Stimulated activated CD4-positive, alpha-beta T cell treated with anti-CD3 and anti-CD28 coated beads, Interleukin-15, amount 100 ng/mL, for 1 hour (primary cell): ENCODE measurements at places on chromosomes 16 and 17.

GRCh38 chr17:27560668-27561067, 70.3 kb upstream of the LGALS9 start:
- no peak for DNase-seq

DNA sequence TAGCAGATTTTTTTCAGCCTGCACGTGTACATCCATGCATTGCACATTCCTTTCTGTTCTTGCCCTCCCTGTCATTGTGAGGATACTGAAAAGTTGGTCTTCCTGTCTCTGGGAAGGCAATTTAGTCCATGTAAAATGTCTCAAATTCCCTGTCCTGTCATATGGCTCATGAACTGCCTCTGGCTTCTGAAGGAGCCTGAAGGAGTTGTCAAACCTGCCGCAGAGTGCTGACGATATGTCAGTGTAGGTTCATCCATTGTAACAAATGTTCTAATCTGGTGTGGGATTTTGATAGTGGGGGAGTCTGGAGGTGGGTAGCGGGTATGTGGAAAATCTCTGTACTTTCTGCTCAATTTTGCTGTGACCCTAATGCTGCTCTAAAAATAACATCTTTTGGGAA, 59.6 kb downstream of the YPEL2 start:
- no peak for DNase-seq

DNA sequence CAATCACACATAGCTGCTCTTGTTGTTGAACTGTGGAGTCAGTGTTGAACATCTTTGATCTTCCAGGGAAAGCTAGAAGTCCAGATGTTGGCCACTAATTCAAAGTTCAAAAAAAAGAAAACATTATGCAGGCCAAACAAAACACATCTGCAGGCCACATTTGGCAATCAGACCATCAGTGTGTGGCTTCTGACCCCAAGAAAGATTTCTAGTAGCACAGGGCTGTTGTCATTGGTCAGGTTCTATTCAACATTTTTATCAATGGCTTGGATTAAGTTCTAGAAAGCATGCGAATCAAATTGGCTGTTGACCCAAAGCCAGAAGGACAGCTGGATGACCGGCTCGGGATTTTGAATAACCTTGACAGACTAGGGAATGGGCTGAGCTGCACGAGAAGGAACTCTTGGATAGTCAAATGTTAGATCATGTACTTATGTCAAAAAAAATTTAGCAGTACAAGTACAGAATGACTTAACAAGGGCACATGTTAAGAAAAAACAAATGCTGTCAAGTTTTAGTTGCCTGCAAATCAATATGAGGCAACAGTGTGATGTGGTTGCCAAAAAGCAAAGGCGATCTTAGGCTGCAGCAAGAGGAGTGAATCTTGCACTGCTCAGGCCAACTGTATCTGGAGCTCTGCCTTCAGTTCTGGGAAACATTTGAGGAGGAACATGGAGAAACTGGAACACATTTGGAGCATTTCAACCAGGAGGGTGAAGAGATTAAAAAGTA, 187.6 kb downstream of the RGS9 start:
- DNase-seq: no peak

- DNase-seq: no peak
Measured at GRCh38 chr17:173166-173911, 8.1 kb downstream of the DOC2B start.

GRCh38 chr17:44376124-44376523, 12.5 kb upstream of the FAM171A2 start:
- DNase-seq: no peak

DNA sequence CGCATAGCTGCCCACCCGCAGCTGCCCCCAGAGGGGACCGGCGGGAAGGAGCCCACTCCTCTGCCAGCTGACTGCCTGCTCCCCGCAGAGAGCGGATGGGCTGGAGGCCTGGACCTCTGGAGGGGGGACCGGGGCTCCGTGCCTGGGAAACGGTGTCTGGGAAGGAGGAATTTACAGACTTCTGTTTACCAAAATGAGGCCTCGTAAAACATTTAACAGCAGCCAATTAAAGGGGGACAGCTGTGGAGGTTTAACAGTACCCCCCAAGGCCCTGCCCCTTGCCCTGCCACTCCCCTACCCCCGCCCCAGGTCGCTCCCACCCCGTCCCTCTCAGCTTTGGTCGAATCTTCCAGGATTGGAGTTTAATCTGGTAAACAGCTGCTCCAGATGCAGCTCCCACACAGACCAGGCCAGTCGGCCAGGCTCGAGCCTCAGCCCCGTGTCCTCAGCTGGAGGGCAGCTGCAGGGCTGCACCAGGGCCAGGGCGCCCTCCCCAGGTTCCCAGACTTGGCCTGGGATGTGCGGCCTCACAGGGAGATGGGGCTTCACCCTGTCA, 41.1 kb downstream of the BAHCC1 start:
- DNase-seq: no peak

- no peak for DNase-seq
Measured at GRCh38 chr16:8376430-8376829, 213.9 kb downstream of the TMEM114 start.
